NB4 (cell line): ENCODE measurements at places on chromosomes 3 and 15.
A peak's percentile ranks its signal among the peaks of the same experiment; 100 is the strongest.

- no peak for DNase-seq
Measured at GRCh38 chr3:15651396-15651795, 49.9 kb downstream of the BTD start.

- DNase-seq = peak; percentile 37
Measured at GRCh38 chr15:83012636-83013035, 1.2 kb upstream of the C15orf40 start.

- no peak for DNase-seq
Measured at GRCh38 chr15:80939216-80939615, 50.4 kb downstream of the MESD start.

DNA sequence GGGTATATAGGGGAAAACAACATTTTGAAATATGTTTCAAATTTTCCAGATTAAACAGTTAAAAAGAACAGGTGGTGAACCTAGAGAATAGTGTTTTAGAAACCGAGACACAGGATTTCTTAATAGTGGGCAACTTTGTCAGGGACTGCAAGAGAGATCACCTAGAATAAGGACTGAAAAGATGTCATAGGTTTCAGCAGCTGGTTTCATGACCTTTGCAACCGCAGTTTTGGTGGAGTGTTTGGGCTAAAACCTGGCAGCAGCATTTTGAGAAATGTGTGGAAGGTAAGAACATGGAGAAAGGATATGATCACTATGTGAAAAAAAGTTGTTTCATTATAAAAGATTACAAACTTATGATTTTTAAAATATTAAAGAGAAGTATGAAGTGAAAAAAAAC is 34.9 kb downstream of the PRKCI start:
- no peak for DNase-seq

DNA sequence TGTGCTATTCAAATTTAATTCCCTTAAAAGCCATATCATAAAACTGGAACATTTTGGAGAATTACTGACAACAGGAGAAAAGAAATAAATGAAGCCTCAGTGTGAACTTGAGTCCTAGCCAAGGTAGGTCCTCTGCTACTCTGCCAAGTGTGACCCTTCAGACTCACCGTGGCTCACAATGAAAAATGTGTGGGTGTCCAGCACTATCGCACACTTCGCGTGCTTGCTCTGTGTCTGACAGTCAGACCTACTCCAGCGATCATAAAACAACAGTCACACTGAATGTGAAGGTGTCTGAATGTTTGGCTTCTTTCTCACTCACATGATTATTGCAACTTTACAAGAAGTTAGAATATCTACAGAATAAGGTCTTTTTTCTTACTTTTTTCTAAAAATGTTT is 65.8 kb upstream of the TRA2B start:
- DNase-seq = no peak

DNA sequence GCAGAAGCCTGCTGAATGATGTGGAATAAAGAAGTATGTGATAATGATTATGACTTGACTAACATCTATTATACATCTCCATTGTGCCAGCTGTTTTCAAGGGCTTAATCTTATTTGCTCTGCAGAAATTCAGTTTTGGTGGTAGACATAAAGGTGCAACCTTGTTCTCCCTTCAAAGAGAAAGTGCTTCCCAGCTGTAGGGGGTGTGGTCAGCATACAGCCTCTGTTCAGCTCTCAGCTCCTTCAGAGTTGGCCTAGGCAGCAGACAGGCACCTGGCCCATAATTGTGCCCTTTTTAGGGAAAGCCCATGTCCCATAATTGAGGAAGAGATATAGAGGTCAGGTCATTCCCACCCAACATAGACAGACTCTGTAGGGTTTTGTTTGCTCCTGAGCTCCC is 104.3 kb upstream of the EOMES start:
- no peak for DNase-seq

- no peak for DNase-seq
Measured at GRCh38 chr3:130835483-130835882, 58.4 kb upstream of the ATP2C1 start.

DNA sequence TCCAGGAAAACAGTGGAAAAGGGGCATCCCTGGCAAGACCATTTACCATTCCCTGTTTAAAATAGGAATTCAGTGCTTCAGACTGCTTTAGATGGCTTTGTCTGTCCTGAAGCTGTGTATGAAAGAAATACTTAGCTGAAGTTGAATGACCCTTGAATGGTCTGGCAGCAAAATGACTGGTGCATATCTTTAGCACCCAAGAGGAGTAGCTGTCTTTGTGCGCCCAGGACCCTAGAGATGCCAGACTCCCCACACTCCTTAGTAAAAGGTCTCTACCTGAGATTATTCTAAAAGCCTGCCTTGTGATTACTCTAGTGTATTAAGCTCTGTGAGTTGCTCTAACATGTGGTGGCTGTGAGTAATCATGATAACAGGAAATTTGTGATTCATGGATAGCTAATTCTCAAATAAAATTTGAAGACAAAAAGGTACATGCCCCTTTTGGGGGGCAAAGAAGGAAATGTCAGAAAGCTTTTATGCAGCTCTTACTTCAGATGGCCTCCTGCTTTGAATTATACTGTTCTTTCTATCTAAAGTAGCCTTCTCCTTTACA is 3.2 kb downstream of the MAPKBP1 start:
- DNase-seq = no peak

DNA sequence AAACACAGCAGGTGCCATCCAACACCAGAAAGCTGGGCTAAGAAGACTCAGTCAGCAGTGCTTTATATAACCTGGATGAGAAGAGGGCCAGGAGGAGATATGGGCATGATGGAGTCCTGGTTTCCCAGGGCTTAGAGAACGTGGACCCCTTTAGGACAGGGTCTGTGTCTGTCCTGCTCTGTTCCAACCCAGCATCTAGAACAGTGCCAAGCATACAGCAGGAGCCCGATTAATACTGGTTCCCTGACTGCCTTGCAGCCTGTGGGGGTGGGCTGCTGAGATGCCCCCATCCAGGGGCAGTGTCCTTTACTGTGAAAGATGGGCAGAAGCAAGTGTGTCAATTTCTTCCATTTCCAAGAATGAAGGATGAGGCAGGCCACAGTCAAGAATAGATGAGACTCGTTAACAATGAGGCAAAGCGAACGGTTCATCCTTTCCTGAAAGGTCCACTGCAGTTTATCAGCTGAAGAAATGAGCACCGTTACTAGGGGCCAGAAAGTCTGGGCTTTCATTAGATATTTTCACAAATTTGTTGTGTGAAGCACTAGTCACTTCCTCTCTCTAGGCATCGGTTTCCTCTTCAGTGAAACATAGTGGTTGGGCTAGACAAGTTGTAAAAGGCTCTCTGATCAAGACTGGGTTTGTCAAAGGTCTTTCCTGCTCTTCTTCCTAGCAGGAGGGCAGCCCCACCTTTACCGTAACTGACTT is 72.0 kb upstream of the HERC1 start:
- DNase-seq = peak; percentile 51

- DNase-seq = no peak
Measured at GRCh38 chr15:77029166-77030047, 34.5 kb downstream of the PSTPIP1 start.

DNA sequence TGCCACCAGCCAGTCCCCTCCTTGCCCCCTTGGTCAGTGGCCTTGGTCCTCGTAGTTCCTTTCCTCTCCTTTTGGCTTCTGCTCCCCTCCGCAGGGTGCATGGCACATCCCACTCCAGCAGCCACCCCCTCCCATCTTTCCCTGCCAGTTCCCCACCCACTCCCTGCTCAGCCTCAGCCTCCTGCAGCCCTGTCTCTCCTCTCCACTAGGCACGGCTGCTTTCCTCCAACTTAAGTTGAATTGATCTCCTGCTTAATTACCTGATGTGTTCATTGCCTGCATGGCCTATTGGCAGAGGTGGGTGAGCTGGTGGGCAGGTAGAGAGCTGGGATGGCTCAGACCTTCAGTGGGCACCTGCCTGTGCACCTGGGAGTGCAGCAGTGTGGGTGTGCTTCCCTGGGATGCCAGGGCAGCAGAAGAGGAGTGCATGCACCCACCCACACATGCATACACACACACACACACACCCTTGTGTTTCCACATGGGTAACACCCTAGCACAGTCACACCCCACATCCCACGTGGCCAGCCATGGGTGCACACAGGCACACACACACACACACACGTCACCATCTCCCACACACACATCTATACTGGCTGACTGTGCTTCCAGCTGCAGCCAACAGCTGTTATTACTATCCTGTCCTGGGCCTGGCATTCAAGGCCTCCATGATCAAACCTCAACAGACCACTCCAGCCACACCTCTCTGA is 30.9 kb downstream of the C3orf18 start:
- no peak for DNase-seq

GRCh38 chr3:99167071-99167470 is 265.6 kb upstream of the DCBLD2 start:
- no peak for DNase-seq

DNA sequence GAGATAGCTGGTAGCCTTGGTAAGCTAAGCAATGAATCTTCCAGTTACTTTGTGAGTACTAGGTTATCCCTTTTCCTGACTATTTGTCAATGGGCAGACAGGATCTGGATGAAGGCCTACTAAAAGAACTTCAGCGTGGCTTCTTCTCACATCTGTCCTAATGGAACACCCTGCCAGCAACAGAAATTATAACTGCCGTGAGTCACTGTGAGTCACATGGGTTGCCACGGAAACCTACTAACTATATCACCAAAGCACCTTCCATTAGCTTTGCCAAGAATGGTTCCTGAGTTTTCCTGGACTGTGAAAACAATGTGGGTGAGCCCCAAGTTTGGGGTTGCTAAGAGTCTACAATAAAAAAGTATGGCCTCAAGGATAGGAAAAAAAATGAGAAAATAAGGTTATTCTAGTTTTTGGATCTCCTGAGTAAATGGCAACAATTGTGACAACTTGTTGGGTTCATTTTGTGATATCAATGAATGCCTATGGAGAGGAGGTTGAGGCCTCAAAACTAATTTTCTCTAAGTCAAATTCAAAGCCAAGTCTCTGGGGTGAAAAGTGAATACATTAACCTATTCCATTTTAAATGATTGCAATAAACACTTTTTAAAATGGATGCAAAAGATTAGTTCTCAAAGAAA is 195.1 kb upstream of the ICE2 start:
- peak; percentile 43 for DNase-seq

DNA sequence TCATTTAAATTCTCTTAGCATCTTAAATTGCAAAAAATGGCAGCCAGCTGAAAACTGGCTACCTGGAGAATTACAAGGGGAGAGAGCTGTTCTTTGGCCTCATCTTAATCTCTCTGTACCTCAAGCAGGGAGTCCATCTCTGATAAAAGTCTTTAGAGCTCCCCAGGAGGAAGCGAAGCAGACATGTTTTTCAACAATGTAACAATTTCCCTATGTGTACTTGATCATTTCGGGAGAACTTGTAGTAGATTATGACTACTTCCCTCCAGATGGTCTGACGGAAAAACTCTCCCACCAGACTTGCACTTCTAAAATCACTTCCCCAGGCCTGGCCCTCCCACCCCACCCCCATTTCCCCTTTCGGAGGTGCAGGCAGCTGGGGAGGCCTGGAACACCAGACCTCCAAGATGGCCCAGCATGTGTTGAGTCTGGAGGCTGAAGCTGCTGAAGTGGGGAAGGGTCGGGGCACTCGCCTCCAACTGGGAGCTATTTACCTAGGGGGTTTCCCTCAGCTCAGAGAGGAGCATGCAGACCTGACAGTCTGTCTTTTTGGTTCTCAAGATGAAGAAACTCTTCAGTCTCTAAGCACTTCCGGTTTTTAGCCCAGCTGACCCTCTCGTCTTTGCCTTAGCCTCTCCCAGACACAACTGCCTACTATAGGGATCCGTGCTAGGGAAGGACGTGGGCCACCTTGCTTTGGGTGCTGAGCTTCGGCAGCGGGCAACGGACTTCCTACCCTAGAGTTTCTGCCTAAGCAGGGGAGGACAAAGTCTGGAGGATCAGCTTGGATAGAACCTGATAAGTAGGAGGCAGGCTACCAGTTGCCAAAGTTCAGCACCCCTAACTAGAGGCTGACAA is 164.0 kb upstream of the TBL1XR1 start:
- DNase-seq = peak; percentile 79

DNA sequence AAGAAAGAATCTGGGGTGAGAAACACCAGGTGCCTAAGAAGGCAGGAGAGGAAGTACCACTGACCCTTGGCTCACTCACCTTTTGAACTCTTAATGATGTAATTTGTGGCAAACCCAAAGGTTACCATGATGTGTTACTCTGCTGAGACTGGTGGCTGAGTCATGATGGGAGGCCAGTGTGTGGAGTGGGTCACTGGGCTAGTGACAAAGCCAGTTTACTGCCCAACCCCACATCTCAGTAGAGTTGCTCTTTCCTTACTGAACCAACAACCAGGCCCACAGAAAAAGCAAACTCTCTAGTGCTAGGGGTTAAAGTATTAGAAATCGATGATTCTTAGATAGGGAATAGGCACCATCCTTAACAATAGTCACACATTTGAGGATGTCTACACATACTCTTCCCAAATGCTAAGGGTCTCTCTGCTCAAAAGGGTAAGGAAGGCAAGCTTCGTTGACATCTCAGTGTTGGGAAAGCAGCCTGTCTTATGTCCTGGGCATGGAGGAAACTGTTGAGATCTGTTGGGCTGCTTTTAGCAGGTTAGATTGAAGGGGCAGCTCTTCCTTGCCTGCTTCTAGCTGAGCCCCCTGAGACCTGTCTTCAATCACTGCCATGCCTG is 3.1 kb downstream of the RBP2 start:
- peak; percentile 3 for DNase-seq

DNA sequence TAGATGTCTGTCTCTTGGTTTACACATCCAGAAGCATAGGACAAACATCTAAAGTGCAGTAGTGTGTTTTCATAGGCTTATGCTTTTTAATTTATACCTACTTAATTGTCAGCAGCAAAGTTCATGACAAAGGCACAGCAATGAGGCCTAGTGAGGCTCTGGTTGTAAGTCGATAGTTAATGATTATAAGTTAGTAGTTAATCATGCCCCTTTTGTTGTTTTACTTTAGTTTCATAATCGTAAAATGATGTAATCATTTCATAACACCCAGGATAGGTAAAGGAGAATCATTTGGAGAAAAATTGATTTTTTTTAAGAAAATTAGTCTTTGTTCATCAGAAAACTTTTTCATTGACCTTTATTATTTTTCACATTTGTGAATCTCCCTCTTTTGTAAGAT is 351.9 kb downstream of the LSAMP start:
- no peak for DNase-seq

DNA sequence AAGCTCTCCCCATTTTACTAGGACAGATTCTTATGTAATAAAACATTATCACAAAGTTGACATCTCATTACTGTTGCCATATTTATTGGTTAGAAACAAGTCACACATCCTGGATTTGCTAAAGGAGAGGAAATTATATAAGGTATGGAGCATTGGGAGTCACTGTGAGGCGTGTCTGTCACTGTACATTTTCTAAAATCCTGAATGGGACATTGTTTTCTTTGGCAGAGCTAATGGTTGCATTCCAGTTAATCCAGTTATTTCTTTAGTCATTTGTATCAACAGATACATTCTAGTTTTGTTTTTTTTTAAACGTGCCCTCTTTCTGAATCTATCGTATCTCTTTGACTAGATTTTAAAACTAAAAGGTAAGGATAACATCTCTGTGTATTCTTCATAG is 70.2 kb upstream of the MITF start:
- no peak for DNase-seq

GRCh38 chr3:32440611-32441350 is 49.1 kb downstream of the CMTM7 start:
- DNase-seq = no peak
